ENCODE measurements at places on chromosomes 2 and 18. TPM values are rescaled to one million over a fixed set of nuclear protein-coding genes. Genes with fewer than 3 reads are reported as not detected.

PPP4R1 gene
- 37.7 TPM for total RNA-seq

ORMDL1 gene
- 60.5 TPM for total RNA-seq

WIPF1 gene
- 384 TPM for total RNA-seq

FBLN7 gene
- total RNA-seq = 8.8 TPM

SPATA3 gene
- total RNA-seq = not detected

CAPN14 gene
- total RNA-seq = 0.42 TPM

ZNF396 gene
- 0.99 TPM for total RNA-seq

KCNG2 gene
- total RNA-seq = not detected

MAB21L4 gene
- not detected for total RNA-seq

BOLL gene
- total RNA-seq = not detected

CHMP1B gene
- 23.0 TPM for total RNA-seq

UGT1A8 gene
- not detected for total RNA-seq

Data from activated naive CD8-positive, alpha-beta T cell treated with anti-CD3 and anti-CD28 coated beads for 36 hours (primary cell).